ENCODE measurements at places on chromosomes 4 and X.

GRCh38 chr4:131632877-131633276 lies 1516.2 kb upstream of the PCDH10 start:
- no peak for DNase-seq

- no peak for DNase-seq
These were observed 46.8 kb upstream of the FAM9C start for GRCh38 chrX:13091111-13091765.

DNA sequence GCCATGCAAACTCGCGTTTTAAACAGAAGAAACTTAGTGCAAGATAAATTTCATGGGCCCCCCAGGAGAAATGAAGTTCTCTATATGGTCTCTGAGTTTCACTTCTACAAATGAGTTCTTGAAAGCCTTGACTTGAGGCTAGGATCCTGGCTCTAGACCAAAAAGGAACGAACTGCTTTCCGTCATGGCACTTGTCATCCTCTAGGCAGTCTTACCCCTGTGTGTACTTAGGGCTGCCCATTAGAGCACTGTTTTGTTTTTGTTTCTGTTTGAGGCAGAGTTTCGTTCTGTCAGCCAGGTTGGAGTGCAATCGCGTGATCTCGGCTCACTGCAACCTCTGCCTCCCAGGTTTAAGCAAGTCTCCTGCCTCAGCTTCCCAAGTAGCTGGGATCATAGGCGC lies 29.0 kb downstream of the RNF4 start:
- DNase-seq = no peak

DNA sequence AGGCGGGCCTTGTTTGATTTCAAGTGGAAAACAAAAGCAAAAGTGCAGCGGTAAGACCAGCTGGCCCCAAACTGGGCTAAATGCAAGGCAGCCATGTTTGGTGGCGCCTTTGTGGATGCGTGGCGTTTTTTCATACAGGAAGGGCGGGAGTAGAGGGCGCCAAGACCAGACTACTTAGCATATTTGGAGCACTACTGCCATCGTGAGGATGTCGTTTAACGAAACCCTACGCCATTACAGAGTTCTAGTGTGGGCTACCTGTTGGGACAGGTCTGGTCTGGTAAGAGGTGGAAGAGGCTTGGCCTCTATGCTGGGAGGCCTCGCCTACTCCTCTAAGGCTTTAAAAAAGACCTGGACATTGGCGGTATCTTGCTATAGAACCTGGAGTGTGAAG lies 230.7 kb upstream of the STK26 start:
- no peak for DNase-seq

GRCh38 chr4:79211490-79211889 lies 114.4 kb downstream of the NAA11 start:
- DNase-seq = no peak

DNA sequence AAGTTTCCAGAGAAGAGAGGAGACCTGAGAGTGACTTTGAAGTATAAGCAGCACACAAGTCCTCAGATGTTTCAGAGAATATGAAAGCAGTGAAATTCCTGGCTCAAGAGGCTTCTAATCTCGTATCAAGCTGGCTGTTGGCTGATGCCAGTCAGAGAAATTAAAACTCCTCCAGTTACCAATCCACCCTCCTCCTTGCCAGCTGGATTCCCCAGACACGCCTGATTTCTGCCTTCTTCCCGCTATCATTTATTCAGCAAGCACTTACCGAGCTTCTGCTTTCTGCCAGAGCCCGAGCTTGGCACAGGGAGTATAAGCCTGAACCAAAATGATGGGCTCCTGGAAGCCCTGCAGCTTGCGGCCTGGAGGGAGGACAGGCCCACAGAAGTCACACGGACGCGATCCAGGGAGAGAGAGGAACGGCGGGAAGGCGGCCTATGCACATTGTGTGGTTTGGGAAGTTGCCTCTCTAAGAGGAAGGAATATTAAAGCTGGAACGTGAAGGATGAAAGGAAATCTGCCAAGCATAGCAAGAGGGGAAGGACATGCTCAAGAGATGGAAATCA lies 102.4 kb upstream of the TBL1X start:
- no peak for DNase-seq

GRCh38 chr4:122663814-122664610 lies 43.1 kb upstream of the IL21 start:
- no peak for DNase-seq

DNA sequence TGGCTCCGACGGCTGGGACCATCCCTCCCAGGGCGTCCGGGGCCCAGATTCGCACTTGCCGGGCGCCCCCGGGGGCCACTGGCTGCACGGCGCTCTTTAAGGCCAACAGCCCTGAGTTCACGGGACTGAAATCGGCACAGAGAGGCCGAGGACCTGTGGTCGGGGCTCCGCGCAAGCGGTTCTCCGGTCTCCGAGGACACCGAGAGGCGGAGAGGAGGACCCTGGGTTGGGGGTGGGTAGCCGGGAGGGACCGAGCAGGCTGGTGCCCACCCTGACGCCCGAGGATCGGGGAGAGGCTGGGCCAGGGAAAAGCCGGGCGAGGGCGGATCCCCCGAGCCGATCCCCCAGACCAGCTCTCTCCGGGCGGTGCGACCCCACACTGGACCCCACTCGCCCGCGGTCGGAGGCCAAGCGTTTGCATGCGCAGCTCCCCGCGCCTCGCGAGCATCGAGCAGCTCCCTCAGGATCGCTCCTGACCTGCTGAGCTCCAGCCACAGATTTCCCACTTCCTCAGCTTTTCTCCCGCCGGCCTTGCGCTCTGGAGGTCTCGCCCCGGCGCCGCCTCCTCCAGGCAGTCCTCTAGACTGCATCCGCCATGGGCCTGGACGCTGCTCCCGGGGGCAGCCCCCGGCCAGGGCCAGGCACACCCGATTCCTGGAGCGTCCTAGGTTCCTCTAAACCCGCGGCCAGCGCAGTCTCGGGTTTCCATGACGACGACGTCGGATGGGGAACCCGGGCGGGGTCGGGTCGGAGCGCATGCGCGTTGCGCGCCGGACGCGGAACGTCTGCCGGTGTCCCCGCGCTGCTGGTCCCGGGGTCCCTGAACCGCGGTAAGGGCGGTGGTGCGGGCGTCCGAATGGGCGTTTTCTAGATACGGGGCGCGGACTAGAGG lies 17.6 kb upstream of the NAT8L start:
- peak; percentile 44 for DNase-seq

GRCh38 chr4:182564724-182565369 lies 321.6 kb downstream of the TENM3 start:
- peak; percentile 61 for DNase-seq

GRCh38 chr4:20318909-20319277 lies 67.2 kb downstream of the SLIT2 start:
- DNase-seq = no peak

DNA sequence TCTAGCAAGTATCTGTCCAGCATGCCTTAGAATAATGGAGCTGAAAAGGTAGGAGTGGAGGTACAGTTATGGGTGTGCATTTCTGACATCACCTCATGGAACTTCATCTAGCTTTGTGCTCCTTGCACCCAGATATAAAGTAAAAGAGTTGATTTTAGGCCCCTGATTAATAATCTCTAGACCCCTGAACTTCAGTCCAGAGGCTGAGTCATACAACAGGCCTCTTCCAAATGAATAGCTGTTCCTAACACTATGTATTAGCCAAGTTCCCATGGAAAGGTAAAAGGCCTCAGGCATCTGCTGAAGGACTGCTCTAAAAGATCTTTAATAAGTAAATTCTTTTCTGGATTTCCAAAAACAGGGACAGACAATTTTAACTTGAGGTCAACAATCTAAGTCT lies 16.2 kb downstream of the TBC1D9 start:
- no peak for DNase-seq

- DNase-seq = no peak
These were observed 8.6 kb upstream of the ZXDA start for GRCh38 chrX:57918750-57919436.

DNA sequence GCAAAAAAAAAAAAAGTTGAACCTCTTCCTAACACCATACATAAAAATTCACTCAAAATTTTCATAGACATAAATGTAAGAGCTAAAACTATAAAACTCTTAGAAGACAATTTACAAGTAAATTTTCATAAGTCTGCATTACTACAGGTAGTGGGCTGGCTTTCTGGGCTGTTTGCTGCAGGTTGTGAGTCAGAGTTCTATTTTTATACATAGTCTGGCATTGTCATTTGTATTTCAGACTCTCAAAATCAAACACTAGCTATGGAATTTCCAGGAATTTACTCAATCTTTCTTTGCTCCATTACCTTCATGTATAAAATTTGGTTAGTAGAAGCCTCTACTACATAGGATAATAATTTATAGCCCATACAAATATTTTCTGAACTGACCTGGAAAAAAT lies 227.2 kb downstream of the COX18 start:
- DNase-seq = no peak

DNA sequence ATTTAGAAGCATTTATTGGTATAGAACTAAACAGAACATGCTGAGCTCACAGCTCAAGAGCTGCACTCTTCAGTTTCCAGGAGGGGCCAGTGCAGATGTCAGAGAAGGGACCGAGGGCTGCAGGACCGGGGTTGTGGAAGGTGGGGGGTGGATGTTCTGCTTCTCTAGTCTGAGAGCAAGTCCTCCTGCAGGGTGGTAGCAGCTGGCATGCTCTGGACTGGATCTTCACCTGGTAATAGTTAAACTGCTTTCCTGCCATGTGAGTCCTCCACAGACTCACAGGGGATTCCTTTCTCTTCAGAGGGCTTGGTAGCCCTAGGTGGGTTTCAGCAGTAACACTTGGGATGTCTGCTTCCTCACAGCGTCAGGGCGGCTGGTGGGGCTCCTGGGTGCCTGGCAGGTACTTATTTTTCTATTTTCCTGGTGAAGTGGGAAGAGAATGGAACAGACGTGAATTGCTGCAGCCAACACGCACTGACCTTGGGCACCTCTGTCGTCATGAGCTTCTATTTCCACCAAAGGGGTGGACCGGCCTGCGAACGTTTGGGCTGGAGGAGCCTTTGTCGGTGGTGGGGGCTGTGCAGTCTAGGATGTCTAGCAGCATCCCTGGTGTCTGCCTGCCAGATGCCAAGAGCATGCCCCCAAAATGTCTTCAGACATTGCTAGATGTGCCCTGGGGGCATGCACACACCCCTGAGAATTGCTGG lies 2.5 kb downstream of the MAEA start:
- DNase-seq = no peak

DNA sequence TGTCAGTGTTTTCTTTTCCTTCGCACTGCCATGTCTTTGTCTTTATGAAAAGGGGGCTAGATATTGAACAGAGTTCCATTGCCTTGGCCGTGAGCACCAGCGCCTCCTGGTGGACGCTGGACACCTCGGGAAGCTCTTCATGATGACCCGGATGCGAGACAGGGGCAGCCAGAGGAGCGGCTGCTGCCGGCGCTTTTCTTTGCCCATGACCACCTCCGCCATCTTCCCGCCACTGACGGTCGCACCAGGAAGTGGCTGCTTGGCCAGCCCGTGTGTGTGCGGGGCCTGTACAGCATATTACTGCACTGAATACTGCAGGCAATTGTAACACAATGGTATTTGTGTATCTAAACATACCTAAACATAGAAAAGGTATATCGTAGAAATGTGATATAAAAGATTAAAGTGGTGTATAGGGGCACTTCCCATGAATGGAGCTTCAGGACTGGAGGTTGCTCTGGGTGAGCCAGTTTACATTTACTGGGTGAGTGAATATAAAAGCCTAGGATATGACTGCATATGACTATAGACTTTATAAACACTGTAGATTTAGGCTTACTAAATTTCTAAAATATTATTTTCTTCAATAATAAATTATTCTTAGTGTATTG lies 15.8 kb upstream of the GRIA2 start:
- no peak for DNase-seq

Data from fibroblast of skin of left quadriceps (primary cell).